ENCODE measurements at places on chromosomes 4 and X. TPM values are rescaled to one million over a fixed set of nuclear protein-coding genes. Genes with fewer than 3 reads are reported as not detected.

DNA sequence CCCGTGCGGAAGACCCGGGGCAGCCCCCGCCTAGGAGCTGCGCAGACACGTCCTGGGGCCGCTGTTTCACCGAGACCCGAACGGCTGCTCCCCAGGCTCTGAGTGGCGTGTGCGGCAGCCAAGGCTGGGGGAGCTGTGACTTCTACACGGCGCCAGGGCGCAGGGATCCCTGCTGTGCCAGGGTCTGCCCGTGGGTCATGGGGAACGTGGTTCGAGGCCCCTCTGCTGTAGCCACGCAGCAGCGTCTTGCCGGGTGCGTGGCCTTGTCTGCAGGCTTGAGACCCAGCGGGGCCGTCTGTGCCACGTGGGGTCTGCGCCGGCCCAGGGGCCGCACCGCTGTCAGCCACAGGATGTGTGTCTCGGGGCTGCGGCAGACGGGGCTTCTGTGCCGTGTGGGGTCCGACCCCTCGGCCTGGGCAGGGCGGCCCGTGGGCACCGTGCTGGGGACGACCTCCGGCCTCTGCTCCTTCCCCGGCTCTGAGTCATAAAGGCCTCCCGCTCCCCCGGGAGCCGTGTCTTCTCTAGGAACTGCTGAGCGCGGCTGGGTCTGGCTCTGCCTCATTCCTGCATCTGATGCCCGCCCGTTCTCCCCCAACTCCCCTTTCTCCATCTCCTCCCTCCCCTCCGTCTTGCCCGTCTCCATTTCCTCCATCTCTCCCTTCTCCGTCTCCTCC lies 12.7 kb upstream of the GTPBP6 start:
- DNase-seq, result peak; percentile 52

- DNase-seq, result no peak
These were observed 1513.2 kb downstream of the ARAP2 start for GRCh38 chr4:34731070-34731469.

DNA sequence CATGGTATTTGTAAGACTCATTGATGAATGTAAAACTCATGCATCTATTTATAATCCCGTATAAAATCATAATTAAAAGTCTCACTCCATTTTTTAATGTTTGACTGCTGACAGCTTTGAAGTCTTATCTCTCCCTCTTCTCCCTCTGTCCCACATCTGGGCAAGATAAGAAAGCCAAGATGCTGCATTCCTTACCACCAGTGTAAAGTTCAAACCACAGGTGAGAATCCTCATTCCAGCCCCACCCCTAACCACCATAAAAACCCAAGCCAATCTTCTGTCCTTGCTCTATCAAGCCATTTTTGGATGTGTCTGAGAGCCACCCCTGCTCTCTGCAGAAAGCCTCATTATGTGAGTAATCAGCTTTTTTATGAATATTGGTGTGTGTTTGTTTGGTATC lies 59.3 kb upstream of the MAGED1 start:
- DNase-seq, result no peak

- DNase-seq, result no peak
These were observed 3.7 kb upstream of the FAT1 start for GRCh38 chr4:186727169-186727976.

DNA sequence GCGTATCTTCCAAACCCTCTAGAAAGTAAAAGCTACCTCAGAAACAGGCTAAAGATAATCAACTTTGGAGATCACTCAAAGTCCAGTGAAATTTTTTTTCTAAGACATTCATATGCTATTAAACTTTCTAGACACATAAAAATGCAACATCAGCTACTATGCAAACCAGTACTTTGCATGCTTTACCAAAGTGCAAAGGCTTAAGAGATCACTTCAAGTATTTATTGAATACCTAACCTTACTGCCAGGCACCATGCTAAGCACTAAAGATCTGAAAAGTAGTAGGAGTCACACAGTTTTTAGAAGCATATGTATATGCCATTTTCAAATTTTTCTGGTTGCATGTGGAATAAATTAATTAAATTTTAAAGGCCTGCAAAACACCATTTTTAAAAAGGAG lies 115.8 kb downstream of the THOC2 start:
- no peak for DNase-seq

GRCh38 chr4:120948382-120948781 lies 25.9 kb upstream of the PRDM5 start:
- no peak for DNase-seq

GRCh38 chr4:46974891-46975543 lies 18.4 kb downstream of the GABRA4 start:
- DNase-seq, result no peak

GRCh38 chrX:153700376-153700945 lies 12.7 kb downstream of the SLC6A8 start:
- no peak for DNase-seq

GRCh38 chrX:115462406-115462805 lies 98.6 kb upstream of the PLS3 start:
- DNase-seq, result no peak

DNA sequence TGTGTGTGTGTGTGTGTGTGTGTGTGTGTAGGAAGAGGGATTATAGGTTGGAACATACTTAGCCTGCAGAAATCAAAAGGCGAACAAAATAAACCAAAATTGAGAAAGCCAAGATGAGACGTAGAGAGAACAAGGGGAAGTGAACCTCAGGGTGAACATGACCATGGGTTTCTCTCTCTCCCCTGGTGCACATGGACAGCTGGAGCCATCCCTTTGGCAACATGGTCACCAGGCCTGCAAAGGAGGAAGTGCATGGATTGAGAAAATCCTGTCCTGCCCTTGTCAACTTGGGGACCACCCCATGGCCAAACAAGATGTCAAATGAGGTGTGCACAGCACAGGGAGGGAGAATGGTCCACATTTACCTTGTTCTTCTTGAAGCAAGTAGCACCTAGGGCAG lies 23.1 kb downstream of the LGI2 start:
- no peak for DNase-seq

DNA sequence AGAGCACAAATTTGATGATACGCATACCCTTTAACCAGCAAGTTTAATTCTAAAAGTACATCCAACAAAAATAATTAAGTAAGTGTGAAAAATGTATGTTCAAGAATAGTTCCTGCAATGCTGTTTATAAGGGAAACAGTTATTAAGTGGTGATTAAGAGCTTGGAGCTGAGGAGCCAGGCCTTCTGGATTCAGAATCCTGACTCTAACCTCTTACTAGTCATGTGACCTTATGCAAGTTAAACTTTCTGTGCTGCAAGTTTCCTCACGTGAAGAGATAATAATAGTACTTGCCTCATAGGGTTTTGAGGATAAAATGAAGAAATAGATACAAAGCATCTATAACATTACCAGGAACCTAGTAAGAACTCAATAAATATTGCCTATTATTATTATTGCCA lies 77.7 kb downstream of the FAM13A start:
- DNase-seq, result no peak

GRCh38 chrX:132948648-132949260 lies 9.7 kb downstream of the HS6ST2 start:
- DNase-seq, result no peak

DNA sequence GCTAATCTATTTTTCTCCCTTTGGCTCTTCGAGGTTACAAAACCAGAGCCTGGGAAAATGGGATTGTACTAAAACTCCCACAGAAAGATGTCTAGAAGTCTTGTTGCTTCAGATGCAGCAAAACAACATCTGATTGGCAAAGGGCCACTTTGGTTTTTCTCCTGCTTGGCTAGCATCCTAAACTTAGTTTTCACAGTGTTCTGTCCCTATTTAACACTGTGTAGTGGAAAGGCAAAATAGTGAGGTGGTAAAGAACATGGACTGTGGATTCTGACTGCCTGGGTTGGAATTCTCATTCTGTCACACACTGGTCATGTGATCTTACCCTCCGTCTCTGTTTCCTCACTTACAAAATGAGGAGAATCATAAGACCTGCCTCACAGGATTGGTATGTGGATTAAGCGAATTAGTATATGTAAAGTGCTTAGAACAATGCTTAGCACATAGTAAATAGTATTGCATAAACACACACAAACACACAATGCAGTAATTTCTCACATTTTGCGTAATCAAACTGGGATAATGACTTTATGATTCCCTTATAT lies 23.5 kb downstream of the TIGD2 start:
- no peak for DNase-seq

GRCh38 chrX:70386235-70386634 lies 36.9 kb upstream of the GDPD2 start:
- DNase-seq, result no peak

GRCh38 chrX:30313322-30313721 lies 4.1 kb upstream of the NR0B1 start:
- DNase-seq, result no peak

GRCh38 chr4:182189103-182189878 lies 53.9 kb upstream of the TENM3 start:
- no peak for DNase-seq

DNA sequence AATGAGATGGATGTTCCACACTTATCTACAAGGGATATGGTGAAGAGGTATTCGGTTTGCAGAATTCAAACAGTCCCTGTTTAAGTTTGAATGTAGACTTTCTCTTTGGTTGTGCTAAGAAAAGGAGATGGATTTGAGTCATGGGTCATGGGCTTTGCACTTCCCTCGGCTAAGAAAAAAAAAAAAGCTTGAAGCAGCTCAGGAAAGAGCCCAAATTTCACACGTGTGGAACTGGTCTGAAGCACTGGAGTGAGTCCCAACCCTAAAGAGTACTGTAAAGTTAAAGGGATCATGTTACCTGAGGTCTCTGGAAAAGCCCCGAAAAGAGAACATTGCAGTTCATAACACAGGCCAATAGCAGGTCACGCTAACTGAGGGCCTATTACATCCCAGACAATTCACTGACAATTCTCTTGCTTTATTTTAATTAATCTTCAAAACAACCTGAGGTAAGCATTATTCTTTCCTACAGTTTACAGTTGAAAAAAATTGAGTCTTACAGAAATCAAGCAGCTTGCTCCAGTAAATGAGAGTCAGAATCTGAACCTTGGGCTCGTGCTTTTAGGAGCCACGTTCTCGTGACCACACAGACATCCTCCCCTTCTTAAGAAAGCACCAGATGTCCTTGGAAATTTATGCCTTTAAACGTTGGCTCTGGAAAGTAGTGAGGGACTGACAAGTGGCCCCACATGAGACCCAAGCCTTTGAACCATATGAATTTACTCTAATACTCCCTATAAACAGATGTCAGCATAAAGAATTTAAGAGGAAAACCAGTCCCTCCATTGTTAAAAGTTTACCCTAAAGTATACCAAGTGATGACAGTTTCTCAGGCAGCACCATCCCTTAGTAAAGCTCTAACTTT lies 89.3 kb downstream of the MAD2L1 start:
- DNase-seq, result no peak

DNA sequence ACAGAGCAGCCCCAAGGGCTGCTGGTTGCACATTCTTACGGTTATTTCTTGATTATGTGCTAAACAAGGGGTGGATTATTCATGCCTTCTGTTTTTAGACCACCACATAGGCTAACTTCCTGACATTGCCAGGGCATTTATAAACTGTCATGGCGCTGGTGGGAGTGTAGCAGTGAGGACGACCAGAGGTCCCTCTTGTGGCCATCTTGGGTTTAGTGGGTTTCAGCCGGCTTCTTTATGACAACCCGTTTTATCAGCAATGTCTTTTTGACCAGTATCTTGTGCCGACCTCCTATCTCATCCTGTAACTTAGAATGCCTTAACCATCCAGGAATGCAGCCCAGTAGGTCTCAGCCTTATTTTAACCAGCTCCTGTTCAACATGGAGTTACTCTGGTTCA lies 212.4 kb upstream of the GRID2 start:
- DNase-seq, result no peak

DNA sequence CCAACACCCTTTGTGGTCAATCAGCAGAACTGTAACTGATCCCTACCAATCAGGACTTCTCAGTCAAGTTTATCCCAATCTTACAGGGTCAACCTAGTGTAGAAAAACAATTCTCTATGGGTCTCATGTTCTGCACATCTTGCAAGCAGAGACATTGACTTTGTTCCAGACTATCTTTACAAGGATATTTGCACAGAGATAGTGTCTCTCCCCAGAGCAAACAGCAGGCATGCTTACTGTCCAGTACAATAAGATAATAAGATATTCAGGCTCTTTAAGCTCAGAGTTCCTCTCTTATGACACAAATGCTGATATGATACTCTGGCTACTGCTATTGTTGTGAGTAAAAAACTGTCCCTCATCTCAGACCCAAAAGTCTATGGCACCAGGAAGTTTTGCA lies 53.2 kb downstream of the ACSL4 start:
- DNase-seq, result no peak

DNA sequence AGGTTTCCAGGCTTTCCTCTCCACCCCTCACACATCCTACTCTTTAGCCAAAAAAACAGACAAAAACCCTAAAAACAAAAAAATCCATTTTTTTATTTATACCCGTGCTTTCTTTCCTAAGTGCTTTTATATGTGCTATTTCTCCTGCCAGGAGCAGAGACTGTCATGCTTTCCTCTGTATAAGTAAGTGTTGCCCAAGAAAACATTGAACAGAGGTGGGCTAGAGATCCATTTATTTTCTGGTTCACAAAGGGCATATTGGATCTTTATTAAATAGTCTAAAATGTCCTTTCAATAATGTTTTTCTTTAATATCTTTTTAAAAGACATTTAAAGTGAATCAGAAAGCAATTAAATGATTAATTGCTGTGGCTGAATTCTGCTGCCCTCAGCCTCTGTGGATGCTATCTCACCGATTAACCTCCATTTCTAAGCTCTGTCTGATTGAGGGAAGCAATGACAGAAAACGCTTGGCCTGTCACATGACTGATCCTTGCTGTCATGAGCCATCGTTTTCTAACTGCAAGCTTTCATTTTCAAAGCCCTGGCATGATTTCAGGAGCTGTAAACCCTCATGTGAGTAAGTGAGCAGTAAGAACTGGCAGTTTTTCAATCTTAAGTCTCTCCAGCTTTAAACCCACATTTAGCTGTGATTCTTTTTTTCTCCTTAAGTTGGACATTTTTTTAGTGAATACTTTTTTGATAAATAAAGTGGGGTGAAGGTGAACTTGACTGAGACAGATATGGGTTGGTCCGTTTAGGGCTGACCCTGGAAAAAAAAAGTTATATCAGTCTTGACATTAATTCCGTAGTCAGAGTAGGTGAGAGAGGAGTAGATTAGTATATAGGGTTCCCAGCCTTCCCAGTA lies 180.7 kb upstream of the PGRMC2 start:
- DNase-seq, result peak; percentile 37

DNA sequence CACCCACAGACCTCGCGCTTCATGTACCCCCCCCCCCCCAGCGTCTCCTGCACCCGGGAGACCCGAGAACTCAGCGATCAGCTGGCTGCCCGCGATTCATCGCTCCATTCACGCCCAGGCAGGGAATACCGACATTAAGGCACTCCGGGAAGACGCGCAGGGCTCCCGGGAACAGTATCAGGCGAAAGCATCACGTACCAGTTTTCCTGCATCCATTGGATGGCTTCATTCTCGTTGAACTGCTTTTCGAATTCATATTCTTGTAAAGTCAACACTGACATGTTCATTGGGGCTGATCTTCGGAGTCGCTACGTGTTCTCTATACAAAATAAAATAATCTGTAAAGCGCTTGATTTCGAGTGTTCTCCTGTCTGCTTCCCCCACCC lies 373 bp downstream of the ELOVL6 start:
- DNase-seq, result no peak

Gene PPEF2
- total RNA-seq, result not detected

Gene GYG2
- total RNA-seq, result 24.8 TPM

Gene GAB3
- total RNA-seq, result 10.2 TPM

Gene BANK1
- 2.4 TPM for total RNA-seq

Measured in left cardiac atrium (tissue), 4 donors.